Suppressor macrophage (primary cell): ENCODE measurements at places on chromosomes 7 and 10.

- DNase-seq, result no peak
Measured at GRCh38 chr7:50863053-50863452, 80.4 kb upstream of the GRB10 start.

GRCh38 chr10:17510242-17510908 is 56.0 kb upstream of the ST8SIA6 start:
- peak; percentile 68 for DNase-seq

DNA sequence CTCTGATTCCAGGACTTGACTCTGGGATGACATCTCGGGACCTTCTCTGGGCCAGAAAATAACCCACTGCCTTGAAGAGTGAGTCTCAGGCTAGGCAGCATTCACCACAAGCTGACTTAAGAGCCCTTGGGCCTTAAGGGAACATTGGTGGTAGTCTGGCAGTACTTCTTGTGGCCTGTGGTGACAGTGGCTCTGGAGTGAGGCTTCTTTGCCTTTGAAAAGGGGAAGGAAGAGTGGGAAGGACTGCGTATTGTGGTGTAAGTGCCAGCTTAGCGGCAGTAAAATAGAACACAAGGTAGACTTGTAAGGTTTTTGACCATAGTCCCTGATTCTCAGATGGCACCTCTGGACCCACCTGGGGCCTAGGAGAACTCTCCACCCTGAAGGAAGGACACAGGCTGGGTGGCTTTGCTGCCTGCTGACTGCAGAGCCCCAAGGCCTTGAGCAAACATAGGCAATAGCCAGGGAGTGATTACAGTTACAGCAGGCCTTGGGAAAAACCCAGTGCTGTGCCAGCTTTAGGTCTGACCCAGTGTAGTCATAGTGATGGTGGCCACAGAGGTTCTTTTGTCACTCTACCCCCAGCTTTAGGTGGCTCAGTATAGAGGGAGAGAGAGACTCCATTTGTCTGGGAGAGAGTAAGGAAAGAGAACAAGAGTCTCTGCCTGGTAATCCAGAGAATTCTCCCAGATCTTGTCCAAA is 483.9 kb downstream of the SH2D4B start:
- DNase-seq, result peak; percentile 56

- no peak for DNase-seq
Measured at GRCh38 chr10:24694086-24694485, 29.6 kb downstream of the ARHGAP21 start.

GRCh38 chr7:34058801-34059135 is 153.4 kb downstream of the BMPER start:
- DNase-seq, result no peak

DNA sequence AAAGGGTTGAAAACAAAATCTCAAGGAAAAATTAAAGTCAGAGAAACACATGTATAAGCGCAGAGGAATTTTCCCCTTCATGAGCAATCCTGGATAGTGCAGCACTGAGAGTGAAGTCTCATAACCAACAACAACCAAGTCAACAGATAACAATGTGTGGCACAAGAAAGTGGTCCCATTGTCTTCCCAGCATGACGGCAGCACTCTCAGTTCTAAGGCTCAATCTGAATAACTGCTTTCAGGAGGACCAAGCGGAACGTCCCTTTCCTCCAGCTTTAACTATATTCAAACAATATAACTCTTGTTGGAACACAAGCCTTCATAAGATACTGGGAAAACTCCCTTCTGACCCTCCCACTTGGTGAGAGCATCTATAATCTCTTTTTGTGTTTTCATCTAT is 137.9 kb downstream of the RAPGEF5 start:
- no peak for DNase-seq

- DNase-seq, result no peak
Measured at GRCh38 chr10:33306126-33306525, 28.3 kb downstream of the NRP1 start.

- DNase-seq, result no peak
Measured at GRCh38 chr10:35417795-35418194, 81.5 kb downstream of the CCNY start.

GRCh38 chr10:14374745-14375445 is 44.2 kb upstream of the FRMD4A start:
- no peak for DNase-seq

DNA sequence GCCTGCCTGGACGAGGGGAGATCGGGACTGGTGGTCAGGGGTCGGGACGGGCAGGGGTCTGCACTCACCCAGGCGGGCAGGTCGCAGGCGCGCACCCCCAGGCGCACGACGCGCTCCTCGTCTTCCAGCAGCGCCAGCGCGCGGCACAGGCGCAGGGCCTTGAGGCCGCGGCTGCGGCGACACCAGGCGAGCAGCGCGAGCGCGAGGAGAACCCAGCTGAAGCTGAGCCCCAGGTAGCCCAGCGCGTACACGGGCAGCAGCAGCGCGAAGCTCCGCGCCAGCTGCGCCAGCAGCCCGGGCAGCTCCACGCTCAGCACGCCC is 328 bp downstream of the ESYT2 start:
- no peak for DNase-seq
